ENCODE measurements at places on chromosomes 1 and 21.

DNA sequence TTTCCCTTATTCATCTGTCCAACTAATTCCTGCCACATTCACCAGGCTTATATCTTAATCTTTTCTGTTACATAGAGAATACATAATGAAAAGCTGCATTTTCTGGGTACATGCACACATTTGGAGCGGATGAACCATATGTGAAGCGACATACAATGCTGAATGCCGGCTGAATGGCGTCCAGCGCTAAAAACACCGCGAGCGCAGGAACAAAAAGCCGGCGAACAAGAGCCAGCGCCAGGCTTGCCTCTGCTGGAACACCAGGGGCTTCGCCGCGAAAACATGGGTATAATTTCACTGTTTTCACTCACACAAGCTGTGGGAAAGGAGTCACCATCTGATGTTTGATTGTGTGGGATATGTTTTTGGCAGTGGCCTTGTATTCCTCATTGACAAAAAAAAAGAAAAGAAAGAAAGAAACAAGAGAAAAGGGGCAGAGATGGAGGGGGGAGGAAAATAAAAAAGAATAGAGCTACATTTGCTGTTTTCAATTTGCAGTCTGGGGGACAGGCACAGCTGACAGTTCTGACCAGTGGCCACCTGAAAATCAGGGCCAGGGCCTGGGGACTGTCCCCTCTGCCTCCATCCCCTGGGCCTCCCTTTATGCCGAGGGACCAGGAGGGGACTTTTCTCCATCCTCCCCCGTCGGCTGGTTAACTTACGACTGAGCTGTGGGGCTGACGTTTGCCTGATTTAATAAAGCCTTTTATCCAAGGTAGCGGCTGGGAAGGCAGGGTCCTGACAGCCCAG lies 70.2 kb upstream of the OLIG2 start:
- no peak for DNase-seq

DNA sequence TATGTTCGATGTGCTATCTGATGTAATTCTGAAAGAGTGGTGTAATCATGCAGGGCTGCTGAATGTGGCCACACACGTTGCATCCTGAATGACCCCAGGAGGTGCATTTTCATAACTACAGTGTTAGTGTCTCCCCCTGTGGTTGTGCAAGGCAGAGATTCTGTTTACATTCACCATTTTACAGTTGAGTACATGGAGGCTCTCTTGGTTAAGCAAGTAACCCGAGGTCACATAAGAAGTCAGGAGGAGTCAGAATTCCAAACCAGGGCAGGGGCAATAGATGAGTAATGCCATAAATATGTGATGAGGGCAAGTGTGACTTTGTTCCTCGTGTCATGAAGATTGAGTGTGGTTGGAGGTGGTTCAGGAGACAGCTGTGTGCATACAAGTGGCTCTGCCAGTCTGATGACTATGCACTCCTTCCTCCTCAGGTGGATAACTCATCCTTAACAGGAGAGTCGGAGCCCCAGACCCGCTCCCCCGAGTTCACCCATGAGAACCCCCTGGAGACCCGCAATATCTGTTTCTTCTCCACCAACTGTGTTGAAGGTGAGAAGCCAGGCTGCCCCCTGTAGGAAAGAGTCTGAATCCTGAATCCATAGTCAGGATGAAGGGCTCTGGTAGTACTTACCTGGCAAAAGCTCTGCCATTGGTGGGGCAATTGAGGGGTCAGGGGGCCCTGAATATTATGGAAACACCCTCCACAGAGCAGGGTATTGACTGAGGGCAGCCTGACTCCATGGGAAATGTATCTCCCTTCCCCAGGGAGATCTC lies 9.3 kb downstream of the ATP1A2 start:
- peak; percentile 33 for DNase-seq

DNA sequence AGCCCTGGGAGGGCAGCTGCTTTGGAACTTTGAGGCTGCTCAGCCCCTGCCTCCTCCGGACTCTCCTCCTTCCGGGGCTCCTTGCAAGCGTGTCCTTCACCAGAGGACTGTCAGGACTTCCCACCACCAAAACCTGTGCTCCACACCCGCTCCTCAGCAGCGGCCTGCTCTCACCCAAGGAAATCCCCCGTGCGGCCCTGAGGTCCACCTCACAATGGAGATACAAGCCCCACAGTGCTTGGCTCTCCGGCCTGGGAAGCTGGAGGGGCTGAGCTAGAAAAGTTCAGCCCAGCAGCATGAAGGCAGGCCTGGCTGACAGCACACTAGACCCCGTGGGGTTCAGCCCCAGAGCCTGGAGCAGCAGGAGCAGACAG lies 33.6 kb downstream of the PGBD5 start:
- no peak for DNase-seq

GRCh38 chr1:107867422-107867821 lies 97.6 kb downstream of the VAV3 start:
- no peak for DNase-seq

DNA sequence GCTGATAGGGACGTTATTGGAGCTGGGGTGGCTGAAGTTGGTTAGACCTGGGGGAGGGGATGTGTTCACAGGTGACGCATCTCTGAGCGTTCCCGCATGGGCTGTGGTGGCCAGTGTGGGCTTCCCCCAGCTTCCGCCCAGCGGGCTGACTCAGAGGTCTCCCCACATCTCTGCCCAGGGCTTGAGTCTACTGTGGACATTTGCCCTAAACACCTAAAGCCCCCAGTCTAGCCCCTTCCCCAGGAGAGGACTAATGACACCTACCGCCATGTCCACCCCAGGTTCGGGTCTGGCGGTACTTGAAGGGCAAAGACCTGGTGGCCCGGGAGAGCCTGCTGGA lies 2.0 kb downstream of the AGRN start:
- DNase-seq = no peak

GRCh38 chr1:205071801-205072200 lies 12.5 kb downstream of the TMEM81 start:
- no peak for DNase-seq

GRCh38 chr1:209577346-209577745 lies 6.2 kb upstream of the CAMK1G start:
- DNase-seq = peak; percentile 87

GRCh38 chr1:53281133-53281532 lies 42.8 kb upstream of the MAGOH start:
- no peak for DNase-seq

DNA sequence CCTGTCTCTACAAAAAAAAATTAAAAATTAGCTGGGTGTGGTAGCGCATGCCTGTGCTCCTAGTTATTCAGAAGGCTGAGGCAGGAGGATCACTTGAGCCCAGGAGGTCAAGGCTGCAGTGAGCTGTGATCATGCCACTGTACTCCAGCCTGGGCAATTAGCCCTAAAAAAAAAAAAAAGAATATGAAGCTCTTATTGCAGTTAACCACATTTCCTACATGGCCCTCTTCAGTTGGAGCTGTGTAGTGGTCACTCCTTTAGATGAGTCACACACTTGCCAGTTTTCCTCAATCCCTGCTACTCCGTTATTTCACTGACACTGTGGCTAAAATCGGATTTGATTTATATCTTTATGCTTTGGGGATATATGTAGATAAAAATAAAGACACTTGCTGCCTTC lies 11.8 kb downstream of the NFYC start:
- DNase-seq = no peak

DNA sequence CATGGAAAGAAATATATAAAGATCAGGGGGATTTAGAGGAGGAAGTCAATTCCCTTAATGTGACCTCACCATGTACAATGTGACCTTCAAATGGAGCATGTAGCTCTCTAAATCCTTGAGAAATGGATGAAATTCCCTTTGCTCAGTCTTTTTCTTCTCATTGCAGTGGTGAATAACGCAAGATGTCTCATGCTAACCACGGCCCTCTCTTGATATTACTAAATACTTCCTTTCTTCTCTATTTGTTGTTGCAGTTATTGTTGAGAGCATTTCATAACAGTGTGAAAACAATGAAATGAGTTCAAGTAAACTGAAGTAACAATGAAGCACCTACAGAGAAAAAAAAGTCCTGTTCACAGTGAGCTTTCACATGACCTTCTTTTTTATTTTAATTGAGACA lies 55.6 kb downstream of the ZNF281 start:
- DNase-seq = no peak

- no peak for DNase-seq
These were observed 4.5 kb downstream of the CCDC17 start for GRCh38 chr1:45619149-45619921.

DNA sequence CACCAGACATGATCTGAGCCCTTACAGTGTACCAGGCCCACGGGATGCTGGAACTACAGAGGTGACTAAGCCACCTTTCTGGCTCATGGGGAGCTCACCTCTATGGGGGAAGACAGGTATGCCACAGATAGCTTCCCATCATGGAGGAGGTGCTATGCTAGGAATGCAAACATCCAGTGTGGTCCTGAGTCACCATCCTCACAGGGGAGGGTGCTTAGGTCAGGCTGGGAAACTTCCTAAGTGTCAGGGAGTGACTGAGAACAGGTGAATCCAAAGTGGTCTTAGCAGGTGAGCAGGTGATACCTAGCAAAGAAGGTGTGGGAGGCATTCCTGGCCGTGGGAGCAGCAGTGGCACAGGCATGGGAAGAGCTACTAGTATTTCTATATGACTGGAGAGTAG lies 8.6 kb upstream of the RASSF5 start:
- DNase-seq = no peak

DNA sequence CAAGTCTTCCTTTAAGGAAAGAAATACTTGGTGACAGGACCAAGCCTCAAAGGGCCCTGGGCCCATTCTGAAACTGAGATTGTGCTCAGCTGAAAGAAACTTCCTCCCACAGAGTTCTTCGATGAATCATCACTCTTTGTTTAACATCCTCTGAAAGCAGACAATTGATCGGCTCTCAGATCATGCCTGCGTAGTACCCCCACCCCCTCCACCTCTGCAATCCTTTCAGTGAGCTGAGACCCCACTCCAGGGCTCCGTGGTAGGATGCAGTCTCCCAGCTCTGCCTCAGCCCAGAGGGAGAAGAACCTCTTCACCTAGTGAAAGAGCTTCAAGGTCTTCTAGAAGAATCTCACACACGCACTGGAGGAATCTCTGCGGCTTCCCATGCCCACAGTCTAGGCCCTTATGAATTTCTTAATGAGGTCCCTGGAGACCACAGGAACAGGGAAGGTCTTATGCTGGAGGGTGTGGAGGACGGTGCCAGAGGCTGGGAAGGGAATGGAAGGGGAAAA lies 104.9 kb upstream of the SOD1 start:
- peak; percentile 77 for DNase-seq

- DNase-seq = no peak
These were observed 27.9 kb upstream of the BATF3 start for GRCh38 chr1:212727386-212728181.

DNA sequence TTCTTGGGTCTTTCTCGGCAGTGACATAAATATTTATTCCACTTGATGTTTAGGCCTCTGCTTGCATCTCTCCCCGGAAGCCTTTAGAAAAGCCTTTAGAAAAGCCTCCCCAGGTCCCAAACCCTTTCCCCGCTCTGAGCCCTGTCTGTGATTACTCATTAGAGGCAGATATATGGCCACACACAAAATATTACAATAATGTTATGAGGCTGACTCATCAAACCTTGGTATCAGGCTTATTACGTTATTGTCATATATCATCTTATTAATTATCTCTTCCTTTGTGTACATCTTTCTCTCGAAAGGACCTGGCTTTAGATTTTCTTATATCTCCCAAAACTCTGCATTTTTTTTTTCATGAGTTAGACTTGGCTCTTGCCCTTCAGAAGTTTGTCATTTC lies 69.5 kb downstream of the FGGY start:
- DNase-seq = no peak
